ENCODE measurements at places on chromosomes 4 and X. TPM values are rescaled to one million over a fixed set of nuclear protein-coding genes. Genes with fewer than 3 reads are reported as not detected.

GRCh38 chr4:62816566-62816965 is 1592.7 kb downstream of the TECRL start:
- no peak for DNase-seq

GRCh38 chr4:125434136-125434535 is 119.4 kb downstream of the FAT4 start:
- no peak for DNase-seq

SUPT20HL2 gene
- not detected for polyA plus RNA-seq

DNA sequence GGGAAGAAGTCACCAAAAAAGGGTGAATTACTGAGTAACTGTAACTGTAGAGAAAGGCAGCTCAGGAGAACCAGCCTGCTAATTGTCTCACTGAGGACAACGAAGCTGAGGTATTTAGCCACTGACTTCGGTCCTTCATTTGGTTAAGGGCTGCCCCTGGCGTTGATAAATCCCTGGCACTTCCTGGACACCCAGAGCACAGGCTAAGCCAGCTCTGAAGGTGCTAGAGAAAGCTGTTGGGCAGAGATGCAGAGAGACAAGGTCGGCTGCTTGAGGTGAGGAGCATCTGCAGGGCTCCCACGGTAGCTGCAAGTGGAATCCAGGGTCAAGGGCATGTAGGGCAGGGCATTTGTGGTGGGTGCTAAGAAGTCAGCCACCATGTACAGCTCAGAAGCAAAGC is 33.4 kb upstream of the AP1S2 start:
- no peak for DNase-seq

DNA sequence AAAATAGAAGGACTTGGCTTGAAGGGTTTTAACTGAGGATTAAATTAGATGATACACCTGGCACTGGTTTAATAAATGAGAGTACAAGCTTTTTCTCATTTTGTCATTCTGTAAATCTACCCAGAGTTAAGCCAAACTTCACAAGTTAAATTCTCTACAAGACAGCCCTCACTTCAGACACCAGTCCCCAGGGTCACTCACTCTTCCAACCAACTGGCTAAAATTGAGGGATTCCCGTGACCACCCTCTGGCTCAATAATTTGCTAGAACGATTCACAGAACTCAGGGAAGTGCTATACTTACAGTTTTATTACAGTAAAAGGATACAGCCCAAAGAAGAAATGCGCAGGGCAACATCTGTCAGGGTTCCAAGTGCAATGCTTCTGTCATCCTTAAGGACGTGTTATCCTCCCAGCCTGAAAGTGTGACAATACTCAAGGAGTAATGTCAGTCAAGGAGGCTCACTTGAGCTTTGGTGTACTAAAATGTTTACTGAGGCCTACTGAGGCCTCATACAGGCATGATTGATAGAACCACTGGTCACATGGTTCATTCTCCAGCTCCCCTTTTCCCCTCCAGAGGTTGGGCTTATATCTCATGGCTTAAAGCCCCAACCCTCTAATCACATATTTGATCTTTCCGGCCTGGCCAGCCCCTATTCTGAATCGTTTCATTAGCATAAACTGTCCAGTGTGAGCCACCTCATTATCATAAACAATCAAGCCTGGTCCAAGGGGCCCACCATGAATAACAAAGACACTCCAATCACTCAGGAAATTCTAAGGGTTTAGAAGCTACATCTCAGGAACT is 9.6 kb upstream of the TMSB4X start:
- DNase-seq, result no peak

DNA sequence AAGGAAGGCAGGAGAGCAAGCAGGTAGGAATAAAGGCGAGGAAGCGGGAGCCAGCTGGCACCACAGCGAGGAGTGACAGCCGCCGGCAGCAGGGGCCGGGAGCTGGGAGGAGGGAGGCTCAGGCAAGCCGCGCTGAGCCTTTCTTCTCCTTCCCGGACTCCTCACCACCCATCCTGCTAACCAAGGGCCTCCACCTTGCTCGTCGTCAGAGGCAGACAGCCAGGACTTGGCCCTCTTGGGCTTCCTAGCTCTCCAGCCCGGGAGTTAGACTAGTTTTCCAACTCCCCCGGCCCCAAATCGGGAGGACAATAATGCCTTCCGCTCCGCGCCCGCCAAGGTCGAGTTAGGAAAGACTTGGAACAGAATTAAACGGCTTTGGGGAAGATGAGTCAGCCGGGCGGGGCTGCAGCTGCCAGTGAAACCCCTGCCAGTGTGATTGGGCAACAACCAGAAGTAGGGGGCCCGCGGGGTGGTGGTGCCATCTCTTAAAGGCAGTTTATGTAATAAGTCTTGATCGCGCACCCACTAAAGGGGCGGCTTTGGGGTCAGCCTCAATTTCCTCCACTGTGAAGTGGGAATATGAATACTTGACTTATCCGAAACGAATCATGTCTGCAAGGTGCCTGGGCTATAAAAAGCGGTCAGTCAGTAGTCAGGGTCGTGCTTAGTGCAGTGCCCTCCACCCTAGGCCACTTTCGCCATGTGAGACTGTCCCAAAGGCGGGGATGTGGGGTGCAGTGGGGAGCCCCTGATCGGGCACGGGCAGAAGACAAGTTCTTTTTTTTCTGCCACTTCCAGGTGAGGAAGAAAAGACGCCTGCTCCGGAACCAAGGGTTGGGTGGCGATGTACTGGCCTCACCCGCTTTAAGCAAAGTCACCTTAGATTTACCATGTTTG is 6.7 kb upstream of the HSD17B10 start:
- DNase-seq, result no peak

DNA sequence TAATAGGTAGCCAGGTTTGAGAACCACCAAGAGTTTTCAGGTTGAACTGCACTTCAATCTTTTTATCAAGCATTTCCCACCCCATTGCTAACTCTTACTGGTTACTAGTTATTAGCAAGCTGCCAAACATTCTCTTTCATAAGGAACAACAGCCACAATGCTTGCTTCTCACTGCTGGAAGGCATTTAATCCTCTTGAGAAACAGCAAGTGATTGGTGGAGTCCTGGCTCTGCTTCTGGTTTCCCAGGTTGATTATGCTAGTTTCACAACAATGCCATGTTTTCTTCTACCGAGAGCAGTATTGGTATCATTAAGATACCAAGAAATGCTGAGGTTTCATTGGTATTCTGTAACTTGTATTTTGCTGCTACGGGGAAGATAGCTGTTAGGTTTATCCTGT is 32.2 kb upstream of the TXLNG start:
- DNase-seq, result no peak

CCSER1 gene
- 4.4 TPM for polyA plus RNA-seq

CLDN34 gene
- not detected for polyA plus RNA-seq

GRCh38 chr4:25939330-25939729 is 25.3 kb downstream of the SMIM20 start:
- no peak for DNase-seq

SLC49A3 gene
- 0.54 TPM for polyA plus RNA-seq

SLC10A4 gene
- not detected for polyA plus RNA-seq

DNA sequence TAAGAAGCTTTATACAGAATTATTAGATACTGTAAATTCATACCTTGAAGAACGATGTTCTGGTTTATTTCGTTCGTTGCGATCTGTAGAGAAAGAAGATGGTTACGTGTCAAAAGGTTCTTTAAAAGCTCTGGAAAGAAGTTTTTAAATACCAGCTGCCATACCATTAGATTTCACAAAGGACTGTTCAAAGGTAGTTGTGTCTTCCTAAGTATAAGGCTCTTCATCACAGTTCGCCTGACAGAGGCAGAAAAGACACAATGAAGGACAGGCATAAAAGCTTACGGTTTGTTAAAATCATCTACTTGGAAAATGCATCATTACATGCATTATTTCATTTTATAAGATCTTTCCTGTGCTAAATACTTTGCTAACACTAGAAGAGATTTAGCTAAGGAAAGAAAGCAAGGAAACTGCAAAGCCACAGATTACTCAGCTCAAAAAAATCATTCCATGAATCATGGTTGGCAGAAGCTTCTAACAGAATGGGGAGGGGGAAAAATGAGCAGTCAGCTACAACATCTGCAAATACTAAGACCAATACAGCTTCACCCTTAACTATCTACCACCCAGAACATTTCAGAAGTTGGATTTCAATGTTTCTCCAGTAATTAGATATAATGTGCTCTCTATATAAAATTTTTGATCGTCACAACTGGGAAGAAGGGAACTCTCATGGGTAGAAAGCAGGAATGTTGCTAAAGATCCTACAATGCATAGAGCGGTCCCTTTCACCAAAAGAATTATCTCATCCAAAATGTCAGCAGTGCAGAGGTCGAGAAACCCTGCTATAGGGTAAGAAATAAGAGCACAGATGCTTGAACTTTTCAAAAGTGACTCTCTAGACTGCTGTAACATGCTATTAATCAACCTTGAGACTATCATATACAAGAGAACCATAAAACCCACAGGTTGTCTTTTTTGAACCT is 50.7 kb upstream of the PRSS48 start:
- no peak for DNase-seq

OTUD6A gene
- not detected for polyA plus RNA-seq

GRCh38 chr4:171588051-171588545 is 225.1 kb upstream of the GALNTL6 start:
- DNase-seq, result no peak

DNA sequence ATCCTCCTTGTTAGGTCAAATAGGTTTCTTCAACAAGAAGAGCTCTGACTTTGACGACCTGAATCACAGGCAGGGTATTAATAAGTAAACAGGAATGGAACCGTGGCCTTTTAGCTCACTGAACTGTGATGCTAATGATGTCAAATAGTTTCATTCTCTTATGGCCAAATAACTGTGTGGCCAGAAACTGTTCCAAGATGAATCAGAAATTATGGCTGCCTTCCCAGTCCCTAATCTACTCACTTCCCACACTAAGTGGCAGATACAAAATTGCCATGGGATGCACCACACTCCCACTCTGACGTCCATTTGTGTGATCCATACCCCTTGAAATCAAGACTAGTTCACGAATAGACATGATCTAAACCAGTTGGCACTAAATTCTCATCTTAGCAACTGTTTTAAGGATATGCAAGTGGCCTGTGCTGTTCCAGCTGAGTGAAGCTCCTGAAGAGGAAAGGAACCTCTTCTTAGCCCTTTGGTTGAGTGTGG is 455.4 kb downstream of the IL15 start:
- no peak for DNase-seq

DNA sequence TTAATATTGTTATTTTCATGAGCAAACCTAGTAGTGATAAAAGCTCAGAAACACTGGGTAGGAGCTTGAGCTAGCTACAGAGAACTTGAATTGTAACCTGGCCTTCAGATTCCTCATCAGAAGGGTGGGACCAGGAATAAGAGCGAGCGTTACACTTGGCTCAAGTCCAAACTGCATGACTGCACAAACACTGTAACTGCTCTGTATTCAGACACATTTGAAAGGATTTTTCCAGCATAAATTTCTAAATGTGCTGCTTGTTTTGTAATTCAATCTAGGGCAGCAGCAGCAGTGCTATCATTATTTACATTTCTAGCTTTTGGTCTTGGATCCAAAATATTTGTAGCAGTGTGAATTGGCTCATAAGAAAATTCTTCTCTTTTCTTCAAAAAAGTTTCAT is 133.0 kb upstream of the TMLHE start:
- no peak for DNase-seq

DNA sequence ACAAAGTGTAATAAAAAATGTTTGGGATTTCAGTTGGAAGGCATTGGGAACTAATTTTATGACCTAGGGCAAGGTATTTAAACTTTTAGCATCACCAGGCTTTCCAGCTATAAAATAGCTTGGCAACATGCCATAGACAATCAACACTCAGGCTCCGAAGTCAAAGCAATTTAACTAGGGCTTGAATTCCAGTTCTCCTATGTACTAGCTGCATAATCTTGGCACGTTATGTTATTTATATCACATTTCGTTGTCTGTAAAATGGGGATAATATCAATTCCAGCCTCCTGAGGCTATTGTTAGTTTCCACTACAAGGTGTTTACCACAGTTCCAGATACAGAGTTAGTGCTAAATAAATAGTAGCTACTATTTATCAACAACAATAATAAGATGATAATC is 78.8 kb downstream of the DMD start:
- DNase-seq, result no peak

EGF gene
- 0.94 TPM for polyA plus RNA-seq

NPFFR2 gene
- polyA plus RNA-seq, result not detected

DNA sequence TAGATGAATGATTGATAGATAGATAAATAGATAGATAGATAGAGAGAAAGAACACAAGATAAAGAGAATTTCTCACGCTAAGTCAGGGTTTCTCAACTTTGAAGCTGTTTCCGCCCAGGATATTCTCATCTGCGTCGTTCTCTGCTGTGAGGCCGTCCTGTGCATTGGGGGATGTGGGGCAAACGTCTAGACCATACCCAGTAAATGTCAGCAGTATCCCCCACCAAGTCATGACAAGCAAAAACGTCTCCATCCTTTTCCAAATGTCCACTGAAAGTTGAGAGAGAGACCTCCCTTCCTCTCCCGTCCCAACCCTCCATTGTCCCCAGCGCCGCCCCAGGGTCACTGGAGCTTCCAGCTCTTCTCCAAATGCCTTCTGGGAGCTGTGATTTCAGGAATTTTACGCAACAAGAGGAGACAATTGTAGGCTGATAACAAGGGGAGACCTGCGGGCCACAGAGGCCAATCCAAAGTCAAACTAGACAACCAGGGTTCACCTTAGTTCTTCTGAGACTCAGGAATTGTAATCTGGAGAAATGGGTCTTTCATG is 8.9 kb upstream of the CRLF2 start:
- no peak for DNase-seq

- no peak for DNase-seq
These were observed 139.6 kb downstream of the SOWAHB start for GRCh38 chr4:76758290-76758882.
